Activated CD8-positive, alpha-beta memory T cell treated with anti-CD3 and anti-CD28 coated beads for 48 hours (primary cell): ENCODE measurements at places on chromosomes 11 and 22.

DNA sequence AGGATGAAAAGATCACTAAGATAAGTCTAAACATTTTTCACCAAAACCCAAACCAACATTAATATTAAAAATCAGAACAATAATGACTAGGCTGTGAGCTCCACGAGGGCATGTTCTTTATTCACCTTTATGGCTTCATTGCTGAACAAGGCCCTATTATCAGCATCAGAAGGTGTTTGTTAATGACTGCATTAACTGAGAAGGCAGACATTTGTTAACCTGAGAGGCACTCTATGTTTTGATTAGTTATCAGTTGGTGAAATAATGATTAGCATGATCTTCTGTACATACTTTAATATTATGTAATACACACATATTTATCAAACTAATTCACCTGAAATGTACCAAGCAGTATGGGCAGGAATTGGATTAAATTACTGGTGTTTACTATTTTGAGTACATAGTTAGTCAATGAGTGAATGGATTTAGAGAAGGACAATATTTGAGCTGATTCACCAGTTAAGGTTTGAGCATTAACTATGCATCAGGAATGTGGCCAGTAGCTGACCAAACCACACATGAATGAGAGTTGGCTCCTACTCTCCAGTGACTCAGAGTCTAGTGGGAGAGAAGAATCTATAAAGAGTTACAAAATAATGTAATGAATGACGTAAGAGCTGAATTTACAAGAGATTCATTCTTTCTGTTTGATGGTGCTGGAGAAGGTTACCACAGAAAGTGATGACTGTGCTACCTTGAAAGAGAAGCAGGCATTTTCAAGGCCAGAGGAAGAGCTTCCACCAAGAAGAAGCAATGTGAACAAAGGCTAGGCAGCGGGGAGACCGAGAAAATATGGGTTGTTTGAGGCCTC, 6.7 kb downstream of the IL18 start:
- DNase-seq: no peak

DNA sequence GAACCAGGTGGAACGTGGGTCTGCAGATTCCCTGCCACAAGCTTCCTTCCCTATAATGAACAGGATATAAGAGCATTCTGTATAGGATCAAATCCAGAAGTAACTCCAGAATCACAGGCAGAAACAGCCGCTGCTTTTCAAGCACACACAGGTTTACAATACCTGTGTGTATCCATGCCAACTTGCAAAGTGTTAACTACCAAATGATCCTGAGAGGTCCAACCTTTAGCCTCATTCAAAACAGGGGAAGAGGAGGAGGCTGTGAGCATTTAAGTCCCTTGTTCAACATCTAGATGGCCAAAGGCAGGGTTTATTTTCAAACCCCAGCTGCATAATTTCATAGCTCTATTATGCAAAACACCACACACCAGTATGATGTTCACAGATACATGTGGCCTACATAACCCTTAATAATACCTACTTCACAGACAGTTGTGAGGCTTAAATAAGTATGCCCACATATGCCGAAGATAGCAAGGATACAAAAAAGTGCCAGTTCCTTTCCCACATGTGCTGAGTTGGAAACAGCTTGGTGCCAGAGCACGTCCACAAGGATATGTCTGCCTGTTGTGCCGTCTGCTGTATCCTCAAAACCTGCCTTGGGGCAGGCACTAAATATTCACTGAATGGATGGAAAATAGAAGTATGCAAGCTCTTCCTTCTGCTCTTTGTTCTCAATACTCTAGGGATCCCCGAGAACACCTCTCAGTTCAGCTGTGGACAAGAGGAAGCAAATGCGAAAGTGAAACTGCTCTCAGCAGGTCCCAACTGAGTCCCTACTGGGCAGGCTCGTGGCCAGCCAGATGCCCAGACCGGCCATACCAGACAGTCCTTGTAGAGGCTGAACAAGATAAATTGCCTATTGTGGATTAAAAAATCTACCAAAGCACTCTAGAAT, 66.8 kb downstream of the LARGE1 start:
- DNase-seq: no peak

GRCh38 chr22:43302531-43303041, 40.6 kb downstream of the SCUBE1 start:
- no peak for DNase-seq

DNA sequence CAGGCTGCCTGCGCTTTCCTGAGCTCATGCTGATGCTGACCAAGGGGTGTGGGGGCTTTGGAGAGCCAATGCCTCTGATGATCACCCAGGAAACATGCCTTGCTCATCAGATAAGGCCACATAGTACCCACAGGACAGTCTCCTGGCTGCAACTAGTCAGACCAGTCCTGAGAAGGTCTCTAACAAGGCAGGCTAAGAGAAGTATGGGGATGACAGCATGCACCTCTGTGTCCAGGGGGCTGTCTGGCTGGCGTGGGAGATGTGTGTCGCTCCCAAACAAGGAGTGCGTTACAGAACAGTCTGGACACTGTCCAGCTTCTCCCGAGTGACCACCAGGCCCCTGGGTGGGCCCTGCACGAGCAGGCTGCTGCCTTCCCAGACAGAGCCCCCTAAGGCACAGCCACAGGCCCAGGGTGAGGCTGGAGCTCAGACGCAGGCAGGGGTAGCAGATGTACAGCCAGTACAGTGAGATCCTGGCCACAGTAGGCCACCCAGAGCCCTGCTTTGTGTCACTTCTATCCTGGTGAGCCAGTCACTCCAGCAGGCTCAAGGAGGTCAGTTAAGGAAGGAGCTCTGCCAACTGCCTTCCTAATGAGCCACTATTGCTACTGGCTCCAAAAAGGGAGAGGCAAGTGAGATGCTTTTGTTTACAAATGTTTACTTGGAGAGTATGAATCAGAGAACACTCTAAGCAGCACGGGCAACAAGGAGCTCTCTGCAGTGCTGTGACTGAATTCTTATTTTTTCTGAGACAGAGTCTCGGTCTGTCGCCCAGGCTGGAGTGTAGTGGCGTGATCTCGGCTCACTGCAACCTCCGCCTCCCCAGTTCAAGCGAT, 66.0 kb upstream of the CLTCL1 start:
- DNase-seq: no peak

- DNase-seq: no peak
Measured at GRCh38 chr22:38305471-38306448, 11.5 kb downstream of the CSNK1E start.

GRCh38 chr22:43446916-43447315, 35.1 kb downstream of the MPPED1 start:
- DNase-seq: no peak
